Small intestine (tissue), 16 donors: ENCODE measurements at places on chromosomes 5 and 9.
A peak's percentile ranks its signal among the peaks of the same experiment; 100 is the strongest.

DNA sequence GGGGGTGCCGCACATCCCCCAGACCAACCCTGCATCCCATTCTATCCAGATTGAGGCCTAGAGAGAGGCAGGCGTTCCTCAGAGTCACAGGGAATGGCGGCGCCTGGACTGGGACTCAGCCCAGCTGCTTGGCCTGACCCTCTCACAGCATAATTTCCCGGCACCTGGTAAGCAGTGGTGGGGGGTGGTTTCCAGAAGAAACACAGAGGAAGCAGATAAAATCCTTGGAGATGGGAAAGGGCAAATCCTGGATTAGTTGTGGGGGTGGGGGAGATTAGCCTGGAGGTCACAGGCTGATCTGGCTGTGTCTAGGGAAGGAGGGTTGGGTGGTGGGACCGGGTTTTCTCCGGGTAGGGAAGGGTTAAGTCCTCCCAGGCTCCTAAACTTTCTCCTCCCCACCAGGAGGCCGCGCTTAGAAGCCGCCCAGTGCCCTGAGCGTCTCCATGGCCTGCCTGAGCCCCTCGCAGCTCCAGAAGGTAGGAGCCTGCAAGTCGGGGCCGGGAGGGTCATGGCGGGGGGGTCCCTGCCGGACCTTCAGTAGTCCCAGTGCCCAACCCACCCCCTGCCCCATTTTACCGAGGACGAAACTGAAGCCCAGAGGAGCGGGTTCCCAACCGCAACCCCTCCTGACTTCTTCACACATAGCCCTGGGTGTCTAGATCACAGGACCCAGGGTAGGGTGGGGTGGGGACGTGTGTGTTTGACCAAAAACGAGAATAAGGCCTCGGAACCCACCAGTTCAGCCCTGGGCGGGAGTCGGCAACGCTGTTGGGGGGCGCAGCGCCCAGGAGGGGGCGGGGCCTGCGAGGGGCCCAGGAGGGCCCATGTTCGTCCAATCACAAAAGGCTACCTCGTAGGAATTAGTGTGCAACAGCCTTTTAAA, 1.3 kb downstream of the PHYHD1 start:
- DNase-seq = no peak

DNA sequence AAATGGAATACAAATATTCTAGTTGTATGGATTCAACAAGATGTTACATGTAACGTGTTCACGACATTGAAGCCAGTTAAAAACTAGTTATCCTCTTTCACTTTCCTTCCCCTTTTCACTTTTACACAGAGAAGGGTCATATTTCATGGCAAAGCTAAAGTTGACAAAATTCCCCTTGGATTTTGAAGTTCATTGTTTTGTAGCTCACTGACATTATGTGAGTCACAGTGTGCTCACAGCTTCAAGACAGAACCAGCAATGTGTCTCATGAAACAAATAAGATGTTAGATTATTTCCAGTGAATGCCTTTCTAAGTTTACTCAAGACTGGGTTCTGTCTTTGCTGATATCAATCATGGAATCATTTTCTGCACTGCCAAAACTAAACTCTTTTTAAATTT, 535.5 kb upstream of the GRIN3A start:
- no peak for DNase-seq

- DNase-seq = no peak
Measured at GRCh38 chr9:135920256-135920930, 13.0 kb upstream of the CAMSAP1 start.

DNA sequence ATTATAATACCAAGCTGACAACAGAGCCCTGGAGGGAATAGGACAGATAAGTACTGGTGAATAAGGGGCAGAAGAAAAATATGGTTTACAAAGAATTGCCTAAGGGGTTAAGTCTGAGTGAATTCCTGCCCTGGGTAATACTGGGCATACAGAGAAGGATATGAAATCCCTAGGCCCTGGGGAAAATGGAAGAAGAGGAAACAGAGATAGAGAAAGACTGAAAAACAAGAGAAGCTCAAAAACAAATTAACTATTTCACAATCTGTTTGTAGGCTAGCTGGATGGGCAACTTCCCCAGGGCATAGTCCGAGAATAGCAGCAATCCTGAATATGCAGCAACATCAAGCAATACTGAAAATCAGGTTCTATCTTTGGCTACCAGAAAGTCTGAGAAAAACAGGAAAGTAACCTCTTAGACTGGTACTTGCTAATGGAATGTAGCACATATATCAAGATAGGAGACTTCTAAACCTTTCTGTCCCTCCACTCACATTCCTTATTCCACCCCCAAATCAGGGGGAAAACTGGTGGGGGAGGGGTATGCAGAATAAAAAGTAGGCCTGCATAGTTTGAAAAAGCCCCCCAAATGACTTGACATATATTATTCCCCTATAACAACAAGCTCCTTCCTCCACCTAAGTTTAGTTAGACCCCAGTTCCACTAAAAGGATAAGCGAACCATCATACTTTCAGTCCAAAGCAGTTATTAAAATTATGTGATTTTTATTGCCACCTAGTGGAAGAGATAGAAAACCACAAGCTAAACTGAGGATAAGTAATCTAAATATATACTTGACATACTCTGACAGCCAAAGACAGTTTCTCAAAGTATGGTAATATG, 20.6 kb downstream of the SLC38A9 start:
- peak; percentile 60 for DNase-seq

DNA sequence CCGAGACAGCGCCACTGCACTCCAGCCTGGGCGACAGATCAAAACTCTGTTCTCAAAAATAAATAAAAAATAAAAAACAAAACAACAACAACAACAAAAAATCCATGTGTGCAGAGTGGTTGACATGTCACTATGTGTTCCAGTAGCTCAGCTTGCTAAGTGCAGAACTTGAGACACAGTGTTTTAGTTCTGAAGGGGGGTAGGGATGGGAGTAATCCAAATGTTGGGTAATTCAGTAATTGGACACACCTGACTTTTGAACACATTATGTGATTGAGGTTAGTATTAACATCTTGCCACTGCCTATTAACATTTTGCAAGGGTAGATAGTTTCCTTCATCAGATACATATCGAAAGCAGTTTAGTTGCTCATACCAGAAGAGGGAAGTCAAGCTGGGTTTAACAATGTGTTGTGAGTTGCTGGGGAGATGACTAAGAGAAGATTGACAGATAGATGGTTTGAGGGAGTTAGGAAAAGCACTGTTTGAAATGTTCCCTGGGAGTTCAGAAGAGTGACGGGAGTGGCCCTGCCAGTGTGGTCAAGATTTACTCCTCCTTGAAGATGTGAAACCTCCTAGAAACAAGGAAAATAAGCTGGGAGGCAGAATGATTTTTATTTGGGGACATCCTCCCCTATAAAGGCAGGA, 928 bp downstream of the HACD4 start:
- DNase-seq = peak; percentile 15

GRCh38 chr9:120928483-120929228, 2.1 kb upstream of the TRAF1 start:
- peak; percentile 78 for DNase-seq

DNA sequence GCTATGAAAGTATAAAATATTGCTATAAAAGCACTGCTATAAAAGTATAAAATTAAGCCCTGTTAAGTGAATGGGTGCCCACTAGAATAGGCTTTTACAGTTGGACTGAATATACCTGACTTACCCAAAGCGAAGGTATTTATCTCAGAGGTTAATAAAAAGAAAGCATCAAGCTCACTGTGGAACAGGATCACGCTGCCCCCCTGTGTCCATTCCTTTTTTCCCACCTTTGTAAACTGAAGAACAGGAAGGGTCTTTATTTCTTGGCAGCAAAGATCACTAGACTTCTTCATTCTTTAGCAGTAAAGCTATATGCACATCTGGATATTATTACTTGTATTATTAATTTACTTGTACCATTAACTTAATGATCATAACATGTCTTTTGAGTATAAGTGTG, 22.1 kb upstream of the PLPP6 start:
- peak; percentile 9 for DNase-seq

DNA sequence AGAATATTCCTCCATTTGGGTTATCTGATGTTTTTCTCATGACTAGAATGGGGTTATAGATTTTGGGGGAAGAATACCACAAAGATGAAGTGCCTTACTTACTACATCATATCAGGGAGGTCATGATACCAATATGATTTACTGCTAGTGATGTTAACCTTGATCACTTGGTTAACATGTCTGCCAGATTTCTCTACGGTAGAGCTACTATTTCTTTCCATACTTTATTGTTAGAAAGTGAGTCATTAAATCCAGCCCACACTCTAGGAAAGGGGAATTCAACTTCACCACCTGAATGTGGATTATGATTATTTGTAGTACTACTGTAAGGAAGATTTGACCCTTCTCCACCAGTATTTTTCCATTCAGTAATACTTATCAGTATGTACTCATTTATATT, 64.7 kb downstream of the UBE2R2 start:
- no peak for DNase-seq

DNA sequence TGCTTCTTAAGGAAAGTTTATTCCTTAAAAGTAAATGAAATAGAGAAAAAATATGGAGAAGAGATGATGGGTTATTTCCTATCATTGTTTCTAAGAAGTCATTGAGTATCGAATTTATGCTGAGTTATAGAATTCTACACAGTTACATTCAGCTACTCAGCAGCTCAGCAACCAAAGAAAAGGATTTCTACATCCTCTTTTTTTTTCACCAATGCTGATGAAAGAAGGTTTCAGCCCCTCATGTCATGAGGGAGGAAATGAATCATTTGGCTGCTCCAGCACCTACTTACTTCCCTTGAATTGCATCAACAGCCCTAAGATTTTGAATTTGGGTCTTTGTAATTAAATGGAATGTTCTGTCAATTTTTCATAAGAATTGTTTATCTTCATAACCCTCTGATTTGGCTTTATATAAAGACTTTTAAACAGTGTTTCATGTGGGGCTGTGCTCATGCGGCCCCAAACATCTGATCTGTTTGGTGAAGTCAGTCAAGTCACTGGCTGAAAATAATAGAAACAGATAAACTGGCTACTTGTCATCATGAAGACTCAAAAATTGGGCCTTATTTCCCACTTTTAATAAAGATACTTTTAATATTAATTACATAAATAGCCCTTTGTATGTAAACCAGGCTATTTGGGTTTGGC, 18.5 kb upstream of the SNX2 start:
- DNase-seq = no peak

DNA sequence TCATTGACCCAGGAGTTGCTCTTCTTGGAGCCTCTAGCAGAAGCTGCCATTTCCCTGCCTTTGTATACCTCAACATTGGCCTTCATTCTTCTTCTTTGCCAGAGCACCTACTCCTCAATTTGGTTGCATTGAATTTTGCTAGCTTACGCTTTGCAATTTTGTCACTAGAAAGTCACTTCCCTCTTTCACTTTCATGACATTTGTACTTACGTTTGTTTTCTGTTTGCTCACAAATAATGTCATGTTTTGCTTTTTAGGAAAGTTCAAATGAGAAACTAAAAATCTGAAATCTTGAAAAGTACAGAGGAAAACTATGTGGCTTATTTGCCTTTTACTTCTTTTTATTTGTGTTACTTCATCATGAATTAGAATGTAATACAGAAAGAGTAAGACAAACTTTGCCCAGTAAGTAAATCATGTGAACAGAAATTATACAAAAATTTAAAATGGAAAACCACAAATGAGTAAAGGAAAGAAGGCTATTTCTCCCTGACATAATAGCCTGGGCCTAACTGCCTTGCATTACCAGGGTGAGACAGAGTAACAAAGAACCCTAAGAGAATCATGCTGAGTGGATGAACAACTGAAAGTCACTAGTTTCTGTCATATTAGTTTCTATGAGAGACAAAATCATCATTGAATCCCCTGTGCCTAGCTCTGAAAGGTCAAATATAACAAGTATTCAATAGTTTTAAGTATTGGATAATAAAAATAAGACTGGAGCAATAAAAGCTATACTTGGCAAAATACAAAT, 7.4 kb upstream of the IFNA1 start:
- no peak for DNase-seq

DNA sequence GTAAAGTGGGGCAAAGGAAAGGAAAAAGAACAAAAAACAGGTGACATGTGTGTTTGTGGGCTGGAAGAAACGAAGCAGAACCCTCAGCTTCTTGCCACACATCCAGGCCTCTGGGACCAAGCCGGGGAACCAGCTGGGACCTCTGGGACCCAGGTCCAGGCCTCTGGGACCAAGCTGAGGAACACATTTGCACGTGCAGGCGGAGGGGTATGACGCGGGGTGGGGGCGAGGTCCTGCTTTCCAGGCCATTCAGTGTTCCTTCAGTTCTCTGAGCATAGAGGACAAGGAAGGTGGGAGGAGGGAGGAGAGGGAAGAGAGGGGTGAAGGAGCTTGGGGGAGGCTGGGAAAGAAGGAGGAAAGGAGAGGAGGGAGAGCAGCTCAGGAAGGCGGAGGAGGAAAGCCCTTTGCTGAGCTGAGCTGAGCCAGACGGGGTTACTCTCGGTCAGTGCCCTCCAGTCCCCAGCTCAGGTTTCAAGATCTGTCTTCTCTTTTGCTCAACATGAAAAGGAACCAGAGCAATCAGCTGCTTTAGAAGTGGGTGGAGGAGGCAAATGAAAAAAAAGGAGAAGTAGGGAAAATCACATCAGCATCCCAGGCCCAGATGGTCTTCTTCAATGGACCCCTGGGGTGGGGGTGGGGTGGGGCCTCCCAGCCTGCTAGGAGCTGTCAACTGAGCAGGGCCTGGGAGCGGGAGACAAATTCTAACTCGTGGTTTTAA, 59.1 kb downstream of the ABCA1 start:
- peak; percentile 74 for DNase-seq

DNA sequence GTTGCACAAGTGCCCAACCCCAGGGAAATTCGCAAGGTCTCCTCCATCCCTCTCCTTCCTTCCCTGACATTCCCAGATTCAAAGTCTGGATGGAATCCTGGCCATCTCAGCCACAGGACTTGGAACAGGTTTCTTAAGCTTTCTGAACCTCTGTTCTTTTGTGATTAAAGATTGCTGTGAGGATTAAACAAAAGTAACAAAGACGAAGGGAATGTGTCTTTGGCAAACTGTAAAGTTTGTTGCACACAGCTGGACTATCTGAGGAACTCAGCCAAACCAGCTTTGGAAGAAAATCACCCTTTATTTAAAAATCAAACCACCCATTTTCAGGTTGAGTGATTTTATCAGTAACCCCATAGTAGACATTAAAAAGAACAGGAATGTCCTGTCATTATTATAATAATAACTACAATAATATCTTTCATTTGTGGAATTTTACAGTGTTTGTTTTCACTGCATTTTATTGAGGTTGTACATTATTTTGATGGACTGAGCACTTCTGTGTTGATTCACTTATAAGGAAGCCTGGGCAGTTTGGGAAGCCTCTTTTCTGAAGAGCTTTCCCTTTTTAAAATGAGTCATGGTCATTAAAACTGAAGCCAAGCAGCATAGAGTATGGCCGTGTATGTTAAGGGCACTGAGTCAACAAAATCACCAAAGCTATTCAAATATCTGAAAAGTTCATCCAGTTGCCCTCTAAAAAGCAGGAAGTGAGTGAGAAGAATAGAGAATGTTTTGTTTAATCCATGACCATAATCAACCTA, 310.2 kb downstream of the AGTPBP1 start:
- DNase-seq = no peak

- DNase-seq = no peak
Measured at GRCh38 chr5:36066540-36067210, at the start of gene UGT3A2. Gene UGT3A2 (minus strand): TSS chr5:36066882. CDS start chr5:36066789, 93 bp downstream.
